ENCODE measurements at places on chromosomes 5 and 9. TPM values are rescaled to one million over a fixed set of nuclear protein-coding genes. Genes with fewer than 3 reads are reported as not detected.

DNA sequence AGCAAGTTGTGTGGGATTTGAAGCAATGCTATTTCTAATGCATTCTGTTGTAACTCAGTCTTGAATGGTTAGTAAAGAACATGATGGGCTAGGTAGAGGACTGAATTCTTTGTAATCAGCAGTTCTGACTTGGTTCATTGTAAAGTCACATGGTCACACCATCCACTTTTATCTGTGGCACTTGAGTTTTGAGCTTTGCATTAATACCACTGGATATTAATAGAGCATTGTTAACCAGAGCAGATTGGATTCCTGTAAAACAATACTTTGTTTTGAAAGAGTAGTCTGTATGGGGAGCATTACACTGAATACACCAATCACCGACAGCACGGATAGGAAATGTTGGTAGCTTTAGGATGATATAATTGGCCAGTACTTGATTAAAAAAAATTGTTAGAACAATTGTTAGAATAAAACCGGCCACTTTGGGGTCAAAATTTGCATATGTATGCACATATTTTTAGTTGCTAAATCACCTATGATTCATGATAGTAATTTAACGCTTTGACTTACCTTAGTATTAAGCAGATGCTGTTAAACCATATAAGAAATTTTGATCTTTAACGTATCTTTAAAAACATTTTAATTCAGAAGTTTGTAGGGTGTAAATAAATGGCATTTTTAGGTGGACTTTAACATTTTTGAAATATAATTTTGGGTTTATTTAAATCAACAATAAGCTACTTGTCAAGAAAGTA, 17.4 kb downstream of the SLC12A2 start:
- DNase-seq: no peak

Gene C6
- 41.8 TPM for total RNA-seq

DNA sequence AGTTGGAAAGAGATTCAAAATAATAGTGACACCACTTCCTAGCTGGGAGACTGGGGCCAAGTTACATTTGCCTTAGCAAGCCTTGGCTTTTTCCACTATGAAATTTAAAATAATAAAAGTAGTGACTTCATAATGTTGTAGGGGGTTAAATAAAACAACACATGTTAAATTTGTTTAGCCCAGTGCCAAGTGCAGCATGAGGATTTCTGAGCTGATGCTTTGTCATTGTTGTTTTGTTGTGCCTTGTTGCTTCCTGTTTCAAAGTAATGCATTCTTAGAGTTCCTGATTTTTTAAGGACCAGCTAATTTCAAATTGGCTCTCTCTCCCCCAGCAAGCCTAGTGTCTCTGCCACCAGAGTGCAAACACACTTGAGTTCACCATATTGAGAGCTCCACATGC, 270.7 kb upstream of the PAPPA start:
- no peak for DNase-seq

DNA sequence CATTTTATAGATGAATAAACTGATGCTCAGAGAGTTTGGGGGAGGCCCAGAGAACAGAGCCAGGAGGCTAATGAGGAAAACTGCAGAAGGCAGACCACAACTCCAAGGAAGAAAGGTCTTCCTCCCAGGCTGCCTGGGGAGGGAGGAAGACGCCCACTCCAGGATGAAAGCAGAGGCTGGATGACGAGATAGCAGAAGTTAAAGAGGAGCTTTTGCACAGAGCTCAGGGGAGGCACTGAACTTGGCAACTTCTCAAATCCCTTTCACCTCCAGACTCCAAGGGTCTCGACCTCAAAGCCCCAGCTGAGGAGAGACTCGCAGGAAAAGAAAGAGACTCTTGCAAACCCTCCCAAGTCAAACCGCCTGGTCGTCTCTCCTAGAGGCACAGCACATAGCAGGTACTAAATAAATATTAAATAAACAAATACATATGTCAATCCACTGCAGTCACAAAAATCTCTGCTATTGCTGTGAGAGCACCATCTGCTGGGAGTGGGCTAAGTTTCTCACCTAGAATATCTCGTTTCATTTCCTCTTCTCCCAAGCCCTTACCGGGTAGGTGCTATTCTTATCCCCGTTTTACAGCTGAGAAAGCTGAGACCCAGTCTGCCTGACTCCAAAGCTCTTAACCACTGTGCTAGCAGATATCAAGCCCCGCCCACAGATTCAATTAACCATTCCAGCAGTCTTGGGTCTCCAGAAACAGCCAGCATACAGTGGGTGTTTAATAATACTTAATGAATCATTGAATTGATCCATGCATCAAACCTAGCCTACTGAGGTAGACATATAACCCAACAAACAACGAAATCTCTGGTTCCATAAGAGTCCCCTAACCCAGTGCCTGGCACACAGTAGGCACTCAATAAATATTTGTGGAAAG, 97.8 kb upstream of the HAND1 start:
- DNase-seq: no peak

All from mucosa of gallbladder (tissue), 1 donor.